Temporal lobe (tissue), 4 donors: ENCODE measurements at places on chromosomes 5 and 9. TPM values are rescaled to one million over a fixed set of nuclear protein-coding genes. Genes with fewer than 3 reads are reported as not detected.

The PCDHB5 gene
- 7.6 TPM for total RNA-seq

The CCL28 gene
- total RNA-seq = 0.49 TPM

The SLC6A7 gene
- total RNA-seq = 1.5 TPM

The IFNE gene
- total RNA-seq = not detected

The PIP5KL1 gene
- 1.2 TPM for total RNA-seq
